ENCODE measurements at places on chromosomes 1 and 21.

DNA sequence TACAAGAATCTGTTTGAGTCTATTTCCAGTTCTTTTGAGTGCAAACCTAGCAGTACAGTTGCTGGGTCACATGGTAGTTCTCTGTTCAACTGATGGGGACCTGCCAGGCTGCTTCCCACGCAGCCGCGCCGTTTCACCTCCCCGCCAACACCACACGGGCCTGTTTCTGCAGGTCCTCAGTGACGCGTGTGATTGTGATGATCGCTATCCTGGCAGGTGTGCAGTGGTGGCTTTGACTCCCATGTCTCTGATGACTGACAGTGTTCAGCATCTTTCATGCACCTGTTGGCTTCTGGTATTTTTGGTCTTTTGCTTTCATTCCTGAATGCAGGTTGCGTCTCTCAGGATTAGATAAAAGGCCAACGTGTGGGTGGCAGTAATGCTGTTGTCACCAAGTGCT lies 41.6 kb downstream of the FAAP20 start:
- DNase-seq: no peak

DNA sequence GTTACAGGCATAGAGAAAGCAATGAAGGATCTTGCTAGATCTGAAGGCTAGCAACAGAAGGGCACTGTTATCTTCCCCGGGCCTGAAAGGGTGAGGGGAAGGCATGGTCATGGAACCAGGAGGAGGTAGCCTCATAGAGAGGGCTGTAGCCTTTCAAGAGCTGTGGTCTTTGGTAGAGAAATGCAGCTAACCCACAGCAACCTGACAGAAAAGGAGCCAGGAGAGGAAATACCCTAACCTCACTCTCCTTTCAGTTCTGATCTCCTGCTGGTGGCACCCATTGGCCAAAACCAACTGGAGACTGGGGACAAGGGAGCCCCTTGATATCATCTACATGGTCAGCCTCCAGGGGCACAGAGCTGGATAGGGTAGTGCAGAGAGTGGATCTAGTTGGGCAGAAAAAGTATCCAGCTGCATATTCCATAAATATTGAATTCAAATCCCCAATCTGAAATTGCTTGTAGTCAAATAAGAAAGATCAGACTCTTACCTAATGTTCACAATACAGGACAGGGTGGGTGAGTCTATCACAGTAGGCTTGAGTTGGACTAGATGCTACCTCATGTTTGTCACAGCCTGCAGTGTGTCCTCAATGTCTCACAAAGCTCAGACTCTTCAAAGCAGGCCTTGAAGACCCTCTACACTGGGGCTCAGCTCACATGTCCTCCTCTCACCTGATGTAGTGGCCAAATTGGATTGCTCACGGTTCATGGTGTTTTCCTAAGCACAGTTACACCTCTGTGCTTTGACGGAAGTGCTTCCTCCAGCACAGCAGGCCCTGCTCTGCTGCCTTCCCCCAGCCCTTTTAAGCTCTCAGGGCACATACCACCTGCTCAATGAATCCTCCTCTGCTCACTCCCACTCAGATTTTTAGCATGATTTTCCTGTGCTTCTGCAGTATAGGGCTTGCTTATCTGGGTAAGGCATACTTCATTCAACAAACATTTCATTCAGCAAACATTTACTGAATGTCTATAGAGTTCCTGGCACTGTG lies 74.1 kb upstream of the JUN start:
- peak; percentile 5 for DNase-seq

- DNase-seq: no peak
These were observed 2.5 kb upstream of the OLFML3 start for GRCh38 chr1:113976609-113977278.

DNA sequence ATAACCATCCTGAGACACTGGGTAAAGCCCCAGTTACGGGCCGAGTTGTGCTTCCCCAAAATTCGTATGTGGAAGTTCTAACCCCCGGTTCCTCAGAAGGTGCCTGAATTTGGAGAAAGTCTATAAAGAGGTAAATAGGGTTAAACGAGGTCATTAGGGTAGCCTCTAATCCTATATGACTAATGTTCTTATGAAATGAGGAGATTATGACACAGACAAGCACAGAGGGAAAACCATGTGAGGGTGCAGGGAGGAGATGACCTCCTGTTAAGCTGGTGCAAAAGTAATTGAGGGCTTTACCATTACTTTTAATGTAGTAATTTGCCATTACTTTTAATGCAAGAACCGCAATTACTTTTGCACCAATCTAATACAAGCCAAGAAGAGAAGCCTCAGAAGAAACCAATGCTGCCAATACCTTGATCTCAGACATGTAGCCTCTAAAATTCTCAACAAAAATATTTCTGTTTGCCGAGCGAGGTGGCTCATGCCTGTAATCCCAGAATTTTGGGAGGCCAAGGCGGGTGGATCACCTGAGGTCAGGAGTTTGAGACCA lies 260.8 kb downstream of the GPATCH2 start:
- DNase-seq: no peak

GRCh38 chr1:180893614-180894013 lies 19.1 kb upstream of the KIAA1614 start:
- no peak for DNase-seq

Data from NCI-H1694 (cell line).